ENCODE measurements at places on chromosomes 3 and 15.
A peak's percentile ranks its signal among the peaks of the same experiment; 100 is the strongest.

- DNase-seq, result no peak
Measured at GRCh38 chr3:135871311-135871710, 94.2 kb upstream of the PPP2R3A start.

- DNase-seq, result no peak
Measured at GRCh38 chr15:82917249-82917648, 35.3 kb downstream of the HOMER2 start.

- no peak for DNase-seq
Measured at GRCh38 chr3:139836698-139837464, 98.1 kb upstream of the CLSTN2 start.

DNA sequence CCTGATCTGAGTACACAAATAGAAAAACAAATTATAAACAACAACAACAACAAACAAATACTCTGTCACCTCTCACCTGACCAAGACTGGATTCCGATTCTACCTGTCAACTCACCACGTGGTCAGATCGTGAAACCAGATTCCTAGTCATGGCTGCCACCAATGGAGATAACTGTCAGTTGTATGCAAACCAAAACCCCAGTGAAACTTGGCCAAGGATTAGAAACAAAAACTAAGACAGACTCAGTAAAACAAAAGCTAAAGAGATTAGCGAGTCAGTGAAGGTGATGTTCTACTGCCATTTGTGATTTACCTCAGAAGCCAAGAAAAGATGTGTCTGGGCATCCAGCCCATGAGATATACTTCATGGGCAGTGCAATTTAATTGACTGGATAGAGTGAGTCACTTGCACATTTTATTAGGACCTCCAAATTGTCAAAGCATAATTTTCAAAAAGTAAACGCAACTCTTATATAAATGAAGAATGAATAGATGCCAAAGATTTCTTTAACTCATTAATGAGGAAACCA, 31.1 kb downstream of the PHLDB2 start:
- no peak for DNase-seq

- DNase-seq, result no peak
Measured at GRCh38 chr3:40841131-40841530, 316.4 kb downstream of the ZNF621 start.

- DNase-seq, result peak; percentile 97
Measured at GRCh38 chr3:116000311-116000710, 377.0 kb downstream of the GAP43 start.

DNA sequence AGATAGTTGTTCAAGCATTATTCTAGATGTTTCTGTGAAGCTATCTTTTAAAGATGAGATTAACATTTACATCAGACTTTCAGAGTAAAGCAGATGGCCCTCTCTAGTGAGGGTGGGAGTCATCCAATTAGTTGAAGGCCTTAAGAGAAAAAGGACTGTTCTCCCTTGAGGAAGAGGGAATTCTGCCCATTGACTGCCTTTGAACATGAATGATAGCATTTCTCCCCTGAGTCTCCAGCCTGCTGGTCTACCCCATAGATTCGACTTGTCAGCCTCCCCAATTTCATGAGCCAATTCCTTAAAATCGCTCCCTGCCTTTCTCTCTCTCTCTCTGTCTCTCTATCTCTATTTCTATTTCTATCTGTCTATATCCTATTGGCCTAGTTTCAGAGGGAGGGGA, 115.5 kb downstream of the EBLN2 start:
- no peak for DNase-seq

- DNase-seq, result no peak
Measured at GRCh38 chr3:159649951-159650350, 338.7 kb upstream of the IL12A start.

- DNase-seq, result no peak
Measured at GRCh38 chr3:25153136-25153535, 274.9 kb upstream of the RARB start.

GRCh38 chr3:180640987-180641386, 38.3 kb downstream of the CCDC39 start:
- no peak for DNase-seq

- DNase-seq, result no peak
Measured at GRCh38 chr3:170941551-170941950, 33.1 kb upstream of the EIF5A2 start.

DNA sequence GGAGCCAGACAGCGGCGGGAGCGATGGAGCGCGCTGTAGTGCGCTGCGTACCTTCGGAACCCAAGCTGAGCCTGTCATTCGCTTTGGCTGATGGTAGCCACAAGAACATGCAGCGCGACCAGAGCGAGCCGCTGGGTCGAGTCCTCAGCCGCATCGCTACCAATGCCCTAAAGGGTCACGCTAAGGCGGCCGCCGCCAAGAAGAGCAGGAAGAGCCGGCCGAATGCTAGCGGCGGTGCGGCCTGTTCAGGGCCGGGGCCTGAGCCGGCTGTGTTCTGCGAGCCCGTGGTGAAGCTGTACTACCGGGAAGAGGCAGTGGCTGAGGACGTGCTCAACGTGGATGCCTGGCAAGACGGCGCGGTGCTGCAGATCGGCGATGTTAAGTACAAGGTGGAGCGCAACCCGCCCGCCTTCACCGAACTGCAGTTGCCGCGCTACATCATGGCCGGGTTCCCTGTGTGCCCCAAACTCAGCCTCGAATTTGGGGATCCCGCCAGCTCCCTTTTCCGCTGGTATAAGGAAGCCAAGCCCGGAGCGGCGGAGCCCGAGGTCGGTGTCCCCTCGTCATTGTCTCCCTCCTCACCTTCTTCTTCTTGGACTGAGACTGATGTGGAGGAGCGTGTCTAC, 498 bp downstream of the PDE12 start:
- DNase-seq, result no peak

DNA sequence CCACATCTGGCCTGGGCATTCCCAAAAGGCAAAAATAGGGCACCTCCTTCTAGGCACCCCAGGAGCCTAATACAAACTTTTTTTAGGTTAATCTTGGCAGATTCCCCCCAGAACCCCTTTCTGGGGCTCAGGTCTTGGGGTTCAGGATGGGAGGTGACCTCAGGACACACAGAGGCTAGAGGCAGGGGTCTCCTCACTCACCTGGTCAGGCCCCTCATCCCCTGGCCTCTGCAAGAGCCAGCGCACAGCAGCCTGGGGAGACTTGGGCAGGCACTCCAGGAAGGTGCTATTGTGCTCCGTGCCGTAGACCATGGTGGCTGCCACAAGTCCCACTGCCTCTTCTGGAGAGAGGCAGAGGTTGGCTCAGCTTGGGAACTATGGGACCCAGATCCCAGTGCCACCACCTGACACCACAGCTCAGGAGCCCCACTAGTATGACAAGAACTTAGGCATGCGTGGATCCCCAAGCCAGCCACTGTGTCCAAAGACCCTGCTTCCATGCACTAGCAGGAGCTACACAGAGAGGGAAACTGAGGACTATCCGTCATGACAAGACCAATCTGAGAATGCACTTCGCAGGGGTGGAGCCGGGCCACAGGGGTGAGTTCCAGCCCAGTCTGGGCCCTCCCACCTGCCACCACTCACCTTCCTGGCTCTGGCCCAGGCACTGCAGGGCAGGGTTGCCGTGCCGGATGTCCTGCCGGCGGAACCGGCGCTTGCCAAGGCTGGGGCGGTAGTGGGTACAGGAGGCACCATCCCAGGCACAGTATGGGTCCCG, 7.4 kb downstream of the SEMA3G start:
- no peak for DNase-seq

DNA sequence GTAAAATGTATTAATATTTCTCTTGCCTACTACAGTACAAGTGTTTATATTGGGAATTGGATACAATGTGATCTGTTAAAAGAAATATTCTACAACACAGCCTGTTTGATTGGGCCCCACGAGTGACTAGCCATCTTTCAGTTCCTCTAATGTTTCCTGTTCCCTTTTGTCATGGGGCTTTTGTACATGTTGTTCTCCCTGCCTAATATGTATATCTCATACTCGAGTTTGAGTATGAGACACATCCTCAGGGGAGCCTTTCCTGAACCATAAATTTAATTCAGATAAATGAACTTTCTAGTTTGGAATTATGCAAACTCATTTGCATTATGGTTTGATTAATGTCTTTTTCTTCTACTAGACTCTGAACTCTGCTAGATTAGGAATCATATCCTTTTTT, 65.5 kb downstream of the MEF2A start:
- no peak for DNase-seq

GRCh38 chr3:36891701-36892160, 53.1 kb downstream of the TRANK1 start:
- DNase-seq, result no peak

DNA sequence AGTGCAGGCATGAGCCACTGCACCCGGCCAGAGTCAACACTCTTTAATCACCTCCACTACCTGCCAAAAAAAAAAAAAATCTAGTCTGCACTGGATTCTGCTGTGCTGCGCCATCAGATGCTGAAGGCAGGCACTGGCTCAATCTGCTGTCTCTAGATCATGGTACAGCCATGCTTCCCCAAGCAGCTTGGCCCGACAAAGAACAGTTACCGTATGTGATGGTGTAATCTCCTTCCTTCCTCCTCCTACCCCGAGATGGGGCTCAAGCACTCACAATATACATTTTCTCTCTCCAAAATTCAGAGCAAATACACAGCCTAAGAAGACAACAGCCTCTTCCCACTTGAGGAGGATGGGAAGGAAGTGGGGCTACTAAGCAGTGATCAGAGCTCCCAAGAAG, 45.1 kb downstream of the DAPK2 start:
- no peak for DNase-seq

DNA sequence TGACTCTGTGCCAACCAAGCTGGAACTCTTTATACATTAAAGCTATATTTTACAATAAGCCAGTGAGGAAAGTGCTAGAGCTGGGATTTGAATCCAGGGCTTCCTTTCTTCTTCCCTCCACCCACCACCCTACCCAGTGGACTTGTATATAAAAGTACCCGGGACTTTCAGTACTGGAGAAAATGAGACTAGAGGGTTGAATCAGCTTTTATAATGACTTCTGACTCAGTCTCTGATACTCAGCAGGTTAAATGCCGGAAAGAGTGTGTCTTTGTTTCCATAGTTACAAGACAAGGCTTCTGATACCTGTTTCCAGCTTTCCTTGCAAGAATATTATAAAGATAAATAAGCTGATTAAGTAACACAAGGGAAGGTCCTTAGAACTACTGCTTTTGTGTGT, 80.9 kb downstream of the FRMD4B start:
- DNase-seq, result peak; percentile 72

DNA sequence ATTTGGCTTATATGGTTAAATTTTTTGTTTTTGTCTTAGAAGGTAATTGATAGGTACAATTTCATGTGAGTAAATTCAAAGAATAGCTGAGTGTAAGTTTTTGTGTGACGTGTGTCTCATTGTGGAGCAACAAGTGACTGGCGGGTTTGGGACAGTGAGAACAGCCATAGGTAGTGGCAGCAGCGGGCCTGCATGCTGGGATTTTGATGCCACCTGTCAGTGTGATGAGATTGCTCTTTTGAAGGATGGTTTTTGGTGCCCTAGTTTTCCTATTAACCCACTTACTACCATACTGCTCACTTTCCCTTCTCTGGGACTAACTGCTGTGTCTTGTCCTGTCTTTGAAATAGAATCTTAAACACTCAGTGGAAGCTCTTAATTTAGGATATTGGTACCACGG, 522.6 kb downstream of the NAALADL2 start:
- no peak for DNase-seq

DNA sequence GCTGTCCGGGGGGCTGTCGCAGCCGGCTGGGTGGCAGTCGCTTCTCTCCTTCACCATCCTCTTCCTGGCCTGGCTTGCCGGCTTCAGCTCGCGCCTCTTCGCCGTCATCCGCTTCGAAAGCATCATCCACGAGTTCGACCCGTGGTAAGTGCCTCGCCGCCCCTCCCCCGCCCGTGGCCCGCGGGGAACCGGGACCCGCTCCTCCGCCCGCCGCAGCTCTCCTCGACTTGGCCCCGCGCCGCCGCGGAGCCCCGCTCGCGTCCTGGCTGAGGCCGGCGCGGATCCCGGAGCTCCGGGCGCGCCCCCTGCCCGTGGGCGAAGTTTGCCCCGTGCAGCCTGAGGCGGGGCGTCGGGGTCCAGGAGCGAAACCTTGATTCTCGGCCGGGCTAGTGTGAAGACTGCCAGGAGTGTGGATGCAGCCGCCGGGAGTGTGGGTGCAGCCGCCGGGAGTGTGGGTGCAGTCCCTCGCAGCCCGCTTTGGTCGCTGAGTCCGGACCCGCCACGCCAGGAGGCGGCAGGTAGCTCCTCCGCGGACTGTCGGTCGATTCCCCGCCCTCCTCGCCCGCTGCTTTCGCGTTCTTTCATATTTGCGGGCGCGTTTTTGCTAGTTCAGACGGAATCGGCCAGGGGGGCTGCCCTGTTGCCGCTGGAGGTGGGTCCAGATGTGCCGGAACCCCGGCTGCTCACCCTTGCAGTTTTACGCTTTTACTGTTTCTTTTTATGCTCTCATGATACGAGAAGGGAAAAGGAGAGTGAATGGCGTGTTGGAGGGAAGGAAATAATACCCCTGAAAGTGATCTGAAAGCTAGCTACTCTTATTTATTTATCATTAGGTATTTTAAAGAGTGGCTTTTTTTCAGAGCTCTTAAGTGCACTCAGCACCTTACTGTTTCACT, 692 bp downstream of the STT3B start:
- peak; percentile 16 for DNase-seq

DNA sequence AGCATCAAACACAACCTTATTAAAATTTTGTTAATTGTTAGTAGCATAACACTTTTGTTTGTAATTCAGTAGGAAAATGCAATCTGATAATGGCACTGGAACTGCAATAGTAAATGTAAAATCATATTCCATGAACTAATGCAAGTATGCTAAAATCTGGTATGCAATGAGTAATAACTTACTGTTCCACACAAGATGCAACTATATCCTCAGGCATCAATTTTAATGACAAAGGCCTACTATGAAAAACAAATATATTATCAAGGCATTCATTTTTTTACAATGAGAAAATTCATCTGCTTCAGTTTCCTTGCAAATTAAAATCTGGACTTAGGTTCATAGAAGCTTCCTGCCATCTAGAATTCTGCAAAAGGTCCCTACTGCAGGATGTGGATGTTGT, 1.4 kb upstream of the NSMCE3 start:
- DNase-seq, result no peak

DNA sequence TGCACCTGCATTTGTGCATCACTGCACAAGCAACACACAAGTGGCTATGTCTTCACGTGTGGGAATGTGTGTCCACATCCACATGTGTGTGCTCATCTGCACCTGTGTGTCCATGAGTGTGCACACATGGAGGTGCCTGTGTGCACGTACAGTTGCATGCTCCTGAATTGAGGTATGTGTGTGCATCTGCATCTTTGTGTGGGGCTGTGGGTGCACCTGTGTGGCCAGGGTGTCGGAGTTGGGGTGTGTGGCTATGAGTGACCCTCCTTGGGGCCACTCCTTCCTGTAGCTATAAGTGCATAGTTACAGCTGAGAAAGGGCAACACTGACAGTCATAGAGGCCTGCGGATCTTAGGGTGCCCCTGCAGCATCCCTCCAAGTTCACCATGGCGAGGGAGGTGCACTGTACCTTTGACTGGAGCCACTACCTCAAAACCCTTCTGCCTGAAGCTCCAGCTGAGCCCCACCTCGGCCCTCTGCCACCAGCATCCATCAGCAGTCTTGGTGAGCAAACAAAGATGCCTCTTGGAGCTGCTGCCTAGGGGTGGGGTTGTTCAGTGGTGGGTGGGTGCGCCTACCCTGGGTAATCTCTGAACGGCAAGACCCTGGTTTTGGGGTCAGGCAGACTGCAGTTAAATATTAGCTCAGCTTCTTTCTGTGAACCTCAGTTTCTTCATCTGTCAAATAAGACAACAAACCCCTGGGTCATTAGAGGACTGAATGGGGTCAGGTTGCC, 5.2 kb upstream of the HHATL start:
- DNase-seq, result no peak
